ENCODE measurements at places on chromosomes 1 and 21.

DNA sequence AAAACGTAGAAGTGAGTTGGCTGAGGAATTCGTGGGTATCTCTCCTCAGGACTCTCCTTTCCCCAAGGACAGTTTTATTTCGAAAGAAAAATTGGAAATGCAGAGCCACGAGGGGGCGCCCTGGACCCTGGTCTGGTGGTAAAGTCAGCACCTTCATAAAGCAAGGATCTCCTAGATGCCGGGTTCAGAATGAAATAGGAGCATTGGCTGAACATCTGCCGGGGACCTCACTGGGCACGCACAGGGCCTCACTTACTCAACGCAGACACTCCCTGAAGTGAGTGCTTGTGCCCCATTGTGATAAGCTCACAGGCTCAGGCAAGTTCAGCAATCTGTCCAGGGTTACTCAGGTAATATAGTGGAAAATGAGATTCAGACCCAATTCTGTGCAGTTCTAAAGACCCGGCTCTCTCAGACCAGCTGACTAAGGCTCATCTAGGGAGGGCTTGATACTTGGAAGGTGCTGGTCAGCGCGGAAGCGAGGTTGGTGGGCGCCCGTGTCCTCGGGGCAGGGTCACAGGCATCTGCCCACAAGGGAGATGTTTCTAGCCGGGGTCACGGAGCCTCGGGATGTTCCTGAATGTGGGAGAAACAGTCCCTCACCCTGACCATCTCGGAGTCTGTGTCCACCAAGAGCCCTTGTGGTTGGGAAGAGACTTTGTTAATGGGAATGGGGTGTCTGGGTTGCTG, 55.7 kb upstream of the ETV3 start:
- peak; percentile 67 for DNase-seq

DNA sequence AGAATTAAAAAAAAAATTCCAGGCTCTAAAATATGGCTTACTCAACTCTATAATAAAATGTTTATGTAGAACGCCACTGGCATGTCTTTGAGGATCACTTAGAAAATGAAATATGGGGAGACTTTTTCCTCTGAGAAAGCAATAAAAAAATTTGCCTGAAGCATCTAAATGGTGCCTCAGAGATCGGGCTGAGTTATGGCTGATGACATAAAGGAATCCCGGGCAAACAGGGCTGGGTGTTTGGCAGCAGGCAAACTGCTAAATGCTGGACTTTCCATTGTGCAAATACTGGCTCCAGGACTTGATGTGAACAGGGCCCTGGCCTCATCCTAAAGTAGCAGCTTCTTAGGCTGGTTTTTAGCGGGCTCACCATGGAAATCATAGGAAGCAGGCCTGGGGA, 44.5 kb upstream of the C1orf87 start:
- DNase-seq, result no peak

GRCh38 chr1:113192980-113193379, 120.0 kb downstream of the LRIG2 start:
- no peak for DNase-seq

GRCh38 chr1:175341631-175342429, 149.3 kb upstream of the KIAA0040 start:
- DNase-seq, result no peak

DNA sequence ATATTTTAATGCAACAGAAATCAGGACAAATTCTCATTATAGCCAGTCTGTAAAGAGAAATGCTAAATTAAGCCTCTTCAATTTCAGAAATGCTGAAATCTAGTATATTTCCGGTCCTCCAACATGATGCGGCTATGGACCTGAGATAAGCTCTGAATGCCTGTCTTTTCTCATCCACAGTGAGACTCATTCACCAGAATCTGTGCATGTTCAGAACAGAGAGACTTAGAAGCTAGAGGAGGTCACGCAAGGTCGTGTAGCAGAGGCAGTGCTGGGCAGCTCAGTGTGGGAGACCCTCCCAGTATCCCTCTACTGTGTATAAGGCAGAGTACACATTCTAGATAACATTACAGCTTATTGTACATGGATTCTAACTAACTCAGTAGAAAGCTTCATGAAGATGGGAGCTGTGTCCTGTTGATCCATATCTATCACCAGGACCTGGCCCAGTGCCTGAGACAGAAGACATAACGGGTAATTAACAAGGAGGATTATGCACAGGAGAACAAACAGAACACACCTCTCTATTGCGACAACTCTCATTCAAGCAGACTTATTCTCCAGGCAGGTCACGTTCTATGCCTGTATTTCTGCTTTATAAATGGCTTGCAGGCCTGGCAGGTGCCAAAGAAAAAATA, 97.0 kb upstream of the COA6 start:
- DNase-seq, result no peak

GRCh38 chr1:15501208-15502032, 22.6 kb downstream of the CASP9 start:
- DNase-seq, result peak; percentile 38

- peak; percentile 25 for DNase-seq
These were observed 1.4 kb downstream of the USP25 start for GRCh38 chr21:15731243-15731613.

- no peak for DNase-seq
These were observed 222.3 kb downstream of the RHOU start for GRCh38 chr1:228957535-228957934.

GRCh38 chr1:11380500-11380899, 98.5 kb upstream of the DISP3 start:
- no peak for DNase-seq

GRCh38 chr1:218990019-218990418, 183.7 kb upstream of the LYPLAL1 start:
- no peak for DNase-seq

GRCh38 chr1:230104395-230105244, 37.6 kb downstream of the GALNT2 start:
- DNase-seq, result peak; percentile 87

All from H54 (cell line).